ENCODE measurements at places on chromosomes 6 and 20.

DNA sequence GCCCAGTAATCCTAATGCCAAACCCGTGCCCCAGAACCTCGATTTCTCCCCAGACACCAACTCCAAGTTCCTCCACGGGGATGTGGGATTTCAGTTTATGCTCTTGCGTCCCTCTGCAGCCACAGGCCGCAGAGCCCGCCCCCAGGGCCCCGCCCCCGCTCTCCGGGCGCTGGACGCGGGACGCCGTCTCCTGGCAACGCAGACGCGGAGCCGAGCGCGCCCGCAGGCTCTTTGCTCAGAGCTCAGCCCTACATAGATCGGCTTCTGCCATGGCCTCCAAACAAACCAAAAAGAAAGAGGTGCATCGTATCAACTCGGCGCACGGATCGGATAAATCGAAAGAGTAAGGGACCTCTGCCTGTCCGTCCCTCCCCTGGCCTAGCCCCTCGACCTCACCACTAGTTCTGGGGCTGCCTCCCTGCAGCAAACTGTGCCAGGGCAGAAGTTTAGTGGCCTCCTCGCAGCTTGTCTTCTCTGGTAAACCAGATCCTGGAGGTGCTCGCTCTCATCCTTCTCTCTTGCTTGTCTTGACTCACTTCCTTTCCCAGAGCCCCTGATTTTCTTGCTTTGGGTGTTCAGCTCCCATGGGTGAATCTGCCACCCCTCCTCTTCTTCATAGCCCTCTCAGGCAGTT lies at the start of gene ADGB:
TSS of gene ADGB (plus strand) at position 201 of the 634 bp plus-strand sequence. CDS start at position 270, 69 bp downstream.
- no peak for DNase-seq

- no peak for DNase-seq
These were observed 330.8 kb downstream of the TAF4 start for GRCh38 chr20:61734733-61735502.

DNA sequence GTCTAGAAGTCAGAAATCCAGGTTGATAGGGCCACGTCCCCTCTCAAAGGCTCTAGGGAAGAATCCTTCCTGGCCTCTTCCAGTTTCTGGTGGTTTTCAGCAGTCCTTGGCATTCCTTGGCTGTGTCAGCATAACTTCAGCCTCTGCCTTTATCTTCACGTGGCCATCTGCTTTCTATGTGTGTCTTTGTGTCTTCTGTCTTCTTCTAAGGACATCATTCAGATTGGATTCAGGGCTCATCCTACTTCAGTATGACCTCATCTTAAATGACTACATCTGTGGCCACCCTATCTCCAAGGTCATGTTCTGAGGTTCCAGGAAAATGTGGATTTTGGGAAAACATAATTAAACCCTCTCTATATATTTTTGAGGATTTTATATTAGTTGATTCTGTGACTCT lies 23.0 kb downstream of the C6orf89 start:
- DNase-seq = no peak

DNA sequence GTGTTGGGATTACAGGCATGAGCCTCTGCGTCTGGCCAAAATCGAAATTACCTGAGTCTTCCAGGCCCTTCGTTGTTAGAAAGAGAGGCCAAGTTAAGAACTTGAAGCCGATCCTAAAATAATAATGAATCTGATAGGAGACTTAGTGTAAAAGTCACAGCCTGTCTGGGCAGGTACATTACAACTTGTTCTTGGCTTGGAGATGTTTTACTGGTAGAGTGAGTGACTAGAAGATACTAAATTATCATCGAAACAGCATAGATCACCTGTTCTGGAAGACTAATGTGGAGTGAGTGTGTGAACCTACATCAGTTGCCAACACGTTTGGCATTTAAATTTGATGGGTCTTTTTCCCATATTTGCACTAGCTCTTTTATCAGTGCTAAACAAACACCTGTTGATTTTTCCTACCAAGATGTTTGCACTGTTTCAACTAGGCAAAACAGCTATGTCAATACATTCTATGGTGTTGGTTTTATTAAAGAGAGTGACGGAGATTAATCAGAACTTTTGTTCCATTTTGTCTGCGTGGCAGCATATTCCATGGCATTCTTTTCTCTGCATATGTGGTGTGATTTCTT lies 4.6 kb upstream of the TMEM217 start:
- no peak for DNase-seq

DNA sequence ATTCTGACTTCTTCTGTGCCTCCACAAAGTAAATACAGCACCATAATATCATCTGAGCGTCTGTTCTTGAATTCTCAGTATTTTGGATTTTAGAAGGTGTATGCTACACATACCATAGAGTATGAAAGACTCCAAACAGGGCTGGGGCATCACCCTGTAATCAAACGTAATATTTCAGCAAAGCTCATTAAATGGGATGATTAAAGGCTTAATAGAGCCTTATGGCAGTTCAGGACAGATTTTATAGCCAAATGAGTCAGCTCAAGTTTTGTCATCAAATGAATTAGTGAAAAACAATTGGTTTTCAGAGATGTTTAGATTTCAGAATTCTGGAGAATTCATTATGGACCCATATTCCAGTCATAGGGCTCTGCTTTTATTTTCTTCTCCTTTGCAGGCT lies 68.9 kb downstream of the TULP4 start:
- no peak for DNase-seq

GRCh38 chr20:60238992-60239660 lies 280.9 kb downstream of the CDH26 start:
- DNase-seq = no peak
